ENCODE measurements at places on chromosomes 4 and X.

DNA sequence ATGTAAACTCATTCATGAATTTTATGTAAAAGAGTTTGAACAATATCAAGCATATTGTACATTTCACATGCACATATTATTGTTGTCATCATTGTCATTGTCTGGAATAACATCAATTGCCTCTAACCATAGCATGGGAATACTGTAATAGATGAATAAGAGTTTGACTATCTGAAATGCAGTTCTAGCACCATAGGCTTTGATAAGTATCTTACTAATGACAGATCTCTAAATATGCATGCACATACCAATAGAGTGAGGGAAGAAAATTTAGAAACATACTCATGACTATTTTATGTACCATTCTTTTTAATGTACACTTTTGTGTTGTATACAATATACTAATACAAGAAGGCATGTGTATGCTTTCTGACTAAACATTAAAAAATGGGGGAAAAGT, 161.6 kb upstream of the SPRY1 start:
- no peak for DNase-seq

- DNase-seq, result no peak
These were observed 136.1 kb upstream of the STIM2 start for GRCh38 chr4:26724534-26724933.

DNA sequence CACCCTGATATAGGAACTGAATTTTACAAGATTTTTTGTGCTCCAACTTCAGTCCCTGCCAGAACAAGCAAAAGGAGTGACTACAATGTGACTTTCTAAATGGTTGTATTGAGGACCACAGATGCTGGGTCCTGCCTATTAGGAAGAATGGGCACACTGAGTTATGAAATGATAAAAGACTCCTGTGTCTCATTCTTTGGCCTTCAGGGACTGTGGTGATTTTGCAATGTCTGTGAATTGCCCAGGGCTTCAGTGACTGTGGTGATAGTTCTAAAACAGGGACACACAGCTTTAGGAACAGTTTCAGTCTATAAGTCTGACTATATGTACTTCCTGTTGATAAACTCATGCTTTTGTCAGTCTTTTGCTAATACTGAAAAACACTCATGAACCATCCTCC, 210.2 kb downstream of the DMD start:
- no peak for DNase-seq

GRCh38 chr4:156313497-156313896, 359.8 kb upstream of the CTSO start:
- no peak for DNase-seq

DNA sequence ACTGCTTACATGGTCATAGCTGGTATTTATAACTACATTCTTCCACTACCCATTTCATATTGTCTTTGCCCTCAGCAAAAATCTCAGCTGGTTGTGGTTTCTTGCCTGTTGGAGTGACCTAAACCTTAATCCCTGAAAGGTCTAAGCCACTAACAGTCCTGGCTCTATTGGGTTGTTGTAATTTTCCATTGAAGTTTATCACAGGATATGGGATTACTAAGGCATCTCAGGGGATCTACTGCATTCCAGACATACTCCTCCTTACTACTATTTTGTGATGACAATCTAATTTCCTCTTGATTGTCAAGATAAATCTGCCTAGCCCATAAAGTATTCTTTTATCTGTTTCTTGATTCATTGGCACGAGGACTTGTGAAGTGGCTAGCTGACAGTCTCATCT, 6.2 kb upstream of the OSTC start:
- DNase-seq, result no peak

DNA sequence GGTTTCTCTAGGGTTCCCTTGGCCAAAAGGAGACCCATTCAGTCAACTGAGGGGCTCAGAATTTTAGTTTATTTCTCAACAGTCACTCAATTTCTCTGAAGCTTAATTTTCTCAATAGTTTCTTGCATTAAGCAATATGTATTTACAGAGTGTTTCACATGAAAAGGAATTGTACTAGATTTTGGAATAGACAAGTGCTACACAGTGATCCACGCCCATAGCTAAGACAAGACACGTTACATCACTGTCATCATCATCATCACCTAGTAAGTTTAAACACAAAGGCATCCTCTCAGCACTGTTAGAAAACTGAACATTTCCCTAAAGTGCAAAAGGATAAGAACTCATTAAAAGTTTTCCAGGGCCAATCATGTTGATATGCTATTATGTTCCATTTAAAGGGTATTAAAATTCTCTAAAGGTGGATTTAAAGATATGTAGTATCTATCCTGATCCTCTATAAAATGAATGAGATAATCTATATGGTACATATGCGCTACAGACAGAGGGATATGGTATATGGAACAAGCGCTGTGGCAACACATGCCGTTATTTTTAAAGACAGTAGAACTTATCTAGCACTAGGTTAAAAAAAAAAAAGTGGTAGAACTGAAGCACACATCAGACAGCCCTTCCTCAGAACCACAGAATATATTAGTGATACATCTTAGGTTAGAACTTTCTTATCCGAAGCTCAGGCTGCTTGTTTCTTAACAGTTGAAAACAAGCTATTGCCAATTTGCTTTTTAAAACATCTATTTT, 12.1 kb downstream of the PPA2 start:
- no peak for DNase-seq

DNA sequence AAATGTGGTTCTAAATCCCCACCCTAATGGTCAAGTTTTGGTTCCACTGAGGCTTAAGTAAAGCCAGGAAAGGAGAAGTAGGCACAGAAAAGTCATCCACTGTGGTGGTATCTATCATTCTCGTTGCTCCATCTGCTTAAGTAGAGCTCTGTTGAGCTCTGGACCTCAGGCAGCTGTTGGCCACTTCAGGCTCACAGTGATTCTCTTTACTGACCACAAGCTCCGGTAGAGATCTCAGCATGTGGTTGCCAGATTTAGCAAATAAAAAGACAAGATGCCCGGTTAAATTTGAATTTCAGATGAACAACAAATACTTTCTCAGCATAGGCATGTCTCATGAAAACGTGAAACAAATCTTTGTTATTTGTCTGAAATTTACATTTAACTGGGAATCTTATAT, 132.3 kb upstream of the PTCHD1 start:
- no peak for DNase-seq

DNA sequence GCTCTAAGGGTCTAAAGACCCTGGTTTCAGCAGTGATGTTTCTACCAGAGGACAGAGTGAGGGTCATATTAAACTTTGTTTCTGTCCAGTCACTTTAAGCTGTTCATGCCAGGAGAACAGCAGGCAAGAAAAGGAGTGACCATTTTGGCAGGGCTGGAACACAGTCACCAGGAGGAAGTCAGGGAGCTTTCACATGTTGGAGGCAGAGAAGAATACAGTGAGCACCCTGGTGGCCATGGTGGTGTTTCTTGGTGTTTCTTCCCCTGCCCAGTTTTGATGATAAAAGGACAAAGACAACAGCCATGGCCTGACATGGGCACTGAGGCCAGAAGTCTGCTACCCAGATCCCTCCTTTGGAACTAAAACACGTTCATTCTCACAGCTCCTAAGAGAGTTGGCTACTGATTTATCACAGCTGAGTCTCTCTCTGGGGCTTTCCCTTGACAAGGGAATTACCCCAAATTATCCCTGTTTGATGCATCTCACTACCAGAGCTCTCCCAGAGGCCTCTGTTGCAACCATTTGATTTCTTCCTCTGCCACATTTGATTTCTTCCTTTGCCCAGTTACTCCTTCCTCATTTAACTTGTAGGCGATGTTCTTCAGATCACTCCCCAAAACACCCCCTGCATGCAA, 106.4 kb upstream of the NWD2 start:
- no peak for DNase-seq

GRCh38 chr4:25760518-25761157, 102.2 kb downstream of the SEL1L3 start:
- no peak for DNase-seq

DNA sequence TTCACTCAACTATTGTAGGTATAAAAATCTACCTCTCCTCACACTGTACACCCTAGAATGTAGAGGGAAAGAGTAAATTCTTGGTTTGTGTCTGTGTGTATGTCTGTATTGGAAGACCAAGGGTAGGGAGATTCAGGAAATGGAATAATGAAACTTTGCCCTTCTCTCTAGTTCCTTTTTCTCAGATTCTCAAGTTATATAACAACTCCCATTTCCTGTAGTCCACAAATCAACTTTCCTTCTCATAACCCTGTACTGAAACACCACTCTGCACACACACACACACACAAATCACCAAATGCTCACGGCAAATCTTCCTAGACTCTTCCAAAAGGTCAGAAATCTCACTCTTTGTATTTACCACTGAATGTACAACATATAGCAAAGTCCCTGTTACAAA, 824.5 kb upstream of the DIAPH2 start:
- DNase-seq, result no peak

- no peak for DNase-seq
These were observed 1002.3 kb downstream of the FAM133A start for GRCh38 chrX:94676285-94676684.

DNA sequence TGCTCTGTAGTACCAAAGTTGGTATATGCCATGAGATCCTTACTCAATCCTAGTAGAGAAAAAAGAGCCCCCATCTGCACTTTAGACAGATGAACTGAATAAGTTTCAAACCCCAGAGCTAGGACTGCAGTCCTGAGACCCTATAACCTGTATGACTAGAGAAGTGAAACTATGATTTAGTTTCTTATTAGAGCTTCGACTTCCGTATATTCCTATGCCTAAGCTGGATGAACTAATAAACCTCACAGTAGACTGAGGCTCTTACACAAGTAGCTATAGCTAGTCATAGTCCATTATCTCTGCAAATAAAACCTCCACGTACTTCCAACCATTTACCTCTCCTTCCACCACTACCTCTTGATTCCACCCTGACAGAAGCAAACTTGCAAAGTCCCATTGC, 6.3 kb upstream of the OTUD4 start:
- DNase-seq, result no peak

DNA sequence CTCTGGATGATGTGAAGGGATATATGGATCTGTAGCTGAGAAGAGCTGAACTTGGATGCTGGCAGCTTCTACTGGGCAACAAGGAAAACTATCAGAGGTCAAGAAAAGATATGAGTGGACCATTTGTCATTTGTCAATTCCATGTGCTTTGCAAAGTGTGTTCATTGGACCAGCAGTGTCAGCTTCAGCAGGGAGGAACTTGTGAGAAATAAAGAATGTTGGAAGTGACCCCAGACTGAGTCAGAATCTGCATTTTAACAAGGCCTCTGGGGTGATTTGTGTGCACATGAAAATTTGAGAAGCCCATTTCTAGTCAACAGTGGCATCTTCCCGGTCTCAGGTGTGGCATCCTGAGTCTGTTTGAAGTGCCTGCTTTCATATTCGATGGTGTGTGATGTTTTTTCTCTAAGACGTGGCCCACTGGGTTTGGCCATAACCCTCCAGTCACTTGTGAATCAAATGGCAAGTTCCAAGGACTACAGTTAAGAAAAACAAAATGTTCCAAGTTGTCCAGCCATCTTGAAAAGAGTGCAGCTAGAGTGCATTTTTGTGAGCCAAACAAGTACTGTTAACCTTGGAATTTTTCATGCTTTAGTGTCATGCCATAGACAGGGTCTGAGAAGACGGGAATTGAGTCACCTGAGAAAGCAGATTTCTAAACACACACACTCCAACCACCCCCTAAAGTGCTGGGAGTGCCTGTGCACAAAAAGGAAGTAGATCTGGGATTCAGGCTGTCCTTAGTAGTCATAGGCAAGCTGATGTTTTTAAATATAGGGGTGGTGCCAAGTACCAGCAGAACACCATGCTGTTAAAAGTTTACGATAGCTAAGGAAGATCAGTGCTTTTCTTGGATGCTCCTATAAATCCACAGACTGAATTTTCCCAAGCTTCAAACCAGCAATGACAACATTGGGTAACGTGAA, 26.4 kb downstream of the GPM6B start:
- no peak for DNase-seq

DNA sequence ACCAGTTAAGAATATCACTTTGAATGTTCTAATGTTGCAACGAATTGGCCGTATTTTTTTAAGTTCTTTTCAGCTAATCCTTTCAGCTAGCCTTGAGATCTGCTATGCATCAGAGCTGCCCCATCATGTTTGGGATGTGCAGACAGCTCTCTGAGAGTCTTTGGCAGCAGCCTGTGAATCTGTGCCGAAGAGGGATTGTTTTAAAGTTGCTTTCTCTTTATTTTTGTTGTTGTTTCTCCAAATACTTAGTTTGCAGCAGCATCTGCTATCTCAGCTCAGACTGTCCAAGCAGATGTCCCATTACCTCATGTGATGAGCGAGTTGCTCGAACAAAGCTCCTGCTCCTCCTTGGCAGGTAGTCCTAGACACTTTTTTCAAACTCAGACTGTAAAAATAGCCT, 1002.5 kb upstream of the INTU start:
- no peak for DNase-seq

All from cardiac septum (tissue), 1 donor.